ENCODE measurements at places on chromosomes 7 and 10.
A peak's percentile ranks its signal among the peaks of the same experiment; 100 is the strongest.

DNA sequence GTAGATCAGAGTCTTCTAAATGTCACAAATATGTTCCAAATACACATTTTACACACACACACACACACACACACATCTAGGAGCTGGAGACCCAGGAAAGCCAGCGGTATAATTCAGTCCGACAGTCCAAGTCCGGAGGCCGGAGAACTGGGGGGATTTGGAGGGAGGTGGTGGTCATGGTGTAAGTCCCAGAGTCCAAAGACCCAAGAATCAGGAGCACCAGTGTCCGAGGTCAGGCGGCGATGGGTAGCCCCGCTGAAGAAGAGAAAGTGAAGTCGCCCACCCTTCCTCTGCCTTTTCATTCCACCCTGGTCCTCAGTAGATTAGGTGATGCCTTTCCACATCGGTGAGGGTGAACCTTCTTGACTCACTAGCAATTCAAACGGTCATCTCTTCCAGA, 154.8 kb downstream of the CAMK1D start:
- no peak for DNase-seq

DNA sequence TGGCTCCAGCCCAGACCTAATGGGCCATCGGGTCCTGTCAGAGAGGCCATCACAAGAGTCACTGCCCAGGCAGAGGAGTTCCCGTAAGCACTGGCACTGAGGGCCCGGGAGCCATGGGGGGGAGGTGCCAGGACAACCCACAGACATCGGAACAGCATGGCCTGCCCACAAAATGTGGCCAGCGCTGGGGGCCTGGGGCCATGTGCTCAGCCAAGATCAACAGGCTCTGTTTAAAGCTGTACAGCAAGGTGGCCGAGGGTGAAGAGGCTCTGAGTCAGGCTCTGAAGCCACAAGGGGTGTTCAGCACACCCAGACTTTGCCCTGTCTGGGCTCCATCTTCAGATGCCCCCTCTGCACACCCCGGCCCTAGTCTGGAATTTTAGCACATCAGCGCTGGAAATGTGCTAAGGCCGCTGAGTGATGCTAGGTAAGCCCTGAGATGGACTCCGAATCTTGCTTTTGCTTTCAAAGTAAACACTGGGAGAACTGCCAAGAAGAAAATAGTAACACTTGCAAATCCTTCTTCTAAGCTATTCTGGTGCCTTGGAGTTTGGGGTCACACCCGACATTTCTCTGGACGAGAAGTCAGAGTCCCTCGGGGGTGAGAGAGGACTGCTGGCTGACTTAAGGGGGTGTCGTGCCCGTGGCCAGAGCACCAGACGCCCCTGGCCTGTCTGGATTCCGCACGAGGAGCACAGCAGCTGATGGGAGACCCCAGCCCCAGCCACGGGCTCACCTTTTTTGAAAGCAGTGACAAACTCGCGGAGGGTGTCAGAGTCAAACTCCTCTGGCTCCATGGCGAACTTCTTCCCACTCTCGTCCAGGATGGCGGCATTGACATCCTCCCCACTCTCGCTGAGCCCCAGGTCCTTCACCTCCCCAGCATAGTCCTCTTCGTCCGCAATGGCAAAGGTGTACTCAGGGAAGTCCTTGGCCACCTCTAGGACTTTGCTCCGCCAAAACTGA, 23.6 kb downstream of the PDIA4 start:
- DNase-seq: no peak

GRCh38 chr10:118950997-118951637, 78.4 kb upstream of the NANOS1 start:
- no peak for DNase-seq

GRCh38 chr10:70584909-70585544, 17.5 kb downstream of the PRF1 start:
- DNase-seq: peak; percentile 70

DNA sequence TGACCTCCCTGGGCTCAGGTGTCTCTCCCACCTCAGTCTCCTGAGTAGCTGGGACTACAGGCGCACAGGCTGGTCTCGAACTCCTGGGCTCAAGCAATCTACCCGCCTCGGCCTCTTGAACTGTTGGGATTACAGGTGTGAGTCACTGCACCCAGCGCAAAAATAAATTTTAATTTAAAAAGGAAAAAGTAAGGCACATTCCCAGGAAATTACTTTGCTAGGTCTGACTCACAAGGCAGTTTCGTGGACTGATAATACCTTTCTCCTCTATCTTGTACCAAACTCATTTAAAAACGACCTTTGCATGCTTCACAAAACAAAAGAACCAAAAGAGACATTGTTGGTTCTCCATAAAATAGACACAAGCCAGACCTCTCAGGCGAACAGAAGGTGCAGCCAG, 29.7 kb downstream of the PARP12 start:
- DNase-seq: no peak

GRCh38 chr10:71323407-71323806, 4.3 kb downstream of the SLC29A3 start:
- no peak for DNase-seq

GRCh38 chr7:140646931-140647647, 6.5 kb upstream of the DENND2A start:
- DNase-seq: no peak

- no peak for DNase-seq
Measured at GRCh38 chr10:4062072-4062471, 277.1 kb upstream of the KLF6 start.

- DNase-seq: peak; percentile 64
Measured at GRCh38 chr10:11245510-11245909, 227.8 kb downstream of the CELF2 start.

DNA sequence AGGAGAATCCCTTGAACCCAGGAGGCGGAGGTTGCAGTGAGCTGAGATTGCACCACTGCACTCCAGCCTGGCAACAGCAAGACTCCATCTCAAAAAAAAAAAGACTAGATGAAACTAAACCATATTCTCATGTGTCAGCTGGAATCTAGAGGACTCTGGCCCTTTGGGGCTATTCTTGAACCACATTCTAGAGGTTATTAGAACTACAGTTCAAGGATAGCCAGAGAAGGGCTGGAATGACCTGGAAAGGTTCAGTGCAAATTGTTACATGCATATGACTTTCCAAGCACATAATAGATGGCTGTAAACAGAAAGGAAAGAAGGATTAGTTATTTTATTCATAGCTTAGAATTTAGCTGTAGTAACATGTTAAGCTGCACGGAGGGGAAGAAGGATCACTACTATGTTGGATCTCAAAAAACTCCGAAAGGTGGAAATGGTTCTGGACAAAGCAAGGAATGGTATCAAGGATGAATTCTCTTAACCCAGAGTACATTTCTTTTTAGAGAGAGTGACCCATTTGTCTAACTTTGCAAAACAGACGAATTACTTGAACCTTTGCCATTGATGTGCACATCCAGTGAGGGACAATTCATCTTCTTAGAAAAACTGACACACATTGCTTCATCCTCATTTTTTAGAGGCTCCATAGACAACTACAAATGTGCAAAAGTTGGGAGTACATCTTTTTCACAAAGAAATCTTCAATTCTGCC, 124.0 kb upstream of the SAMD8 start:
- no peak for DNase-seq

DNA sequence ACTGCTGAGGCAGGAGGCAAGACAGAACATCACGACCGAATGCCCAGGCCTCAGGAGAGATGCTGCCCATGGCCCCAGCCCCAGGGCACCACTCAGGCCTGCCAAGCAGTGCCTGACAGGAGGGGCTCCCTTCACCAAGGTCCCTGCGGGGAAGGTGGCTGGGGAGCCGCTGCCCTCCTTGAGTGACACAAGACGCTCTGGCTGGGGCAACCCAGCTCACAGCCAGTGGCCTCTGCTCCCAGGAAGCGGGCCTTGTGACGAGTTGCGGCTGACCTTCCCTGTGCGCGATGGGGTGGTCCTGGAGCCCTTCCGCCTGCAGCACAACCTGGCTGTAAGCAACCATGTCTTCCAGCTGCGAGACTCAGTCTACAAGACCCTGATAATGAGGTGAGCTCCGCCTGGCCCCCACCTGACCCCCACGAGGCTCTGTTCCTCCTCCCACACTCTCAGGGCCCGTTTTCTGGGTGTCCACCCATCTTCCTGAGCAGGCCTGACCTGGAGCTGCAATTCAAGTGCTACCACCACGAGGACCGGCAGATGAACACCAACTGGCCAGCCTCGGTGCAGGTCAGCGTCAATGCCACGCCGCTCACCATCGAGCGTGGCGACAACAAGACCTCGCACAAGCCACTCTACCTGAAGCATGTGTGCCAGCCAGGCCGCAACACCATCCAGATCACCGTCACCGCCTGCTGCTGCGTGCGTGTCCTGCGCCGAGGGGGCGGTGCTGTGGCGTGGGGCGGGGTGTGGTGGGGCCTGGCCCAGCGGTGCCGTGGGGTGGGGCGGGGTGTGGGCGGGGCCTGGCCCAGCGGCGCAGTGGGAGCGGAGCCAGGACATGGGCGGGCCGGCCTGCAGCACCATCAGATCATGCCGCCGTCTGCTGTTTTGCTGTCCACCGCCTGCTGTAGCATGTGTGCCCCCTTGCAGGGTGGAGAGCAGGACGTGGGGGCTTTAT, 12.8 kb downstream of the ZMIZ2 start:
- DNase-seq: no peak

- no peak for DNase-seq
Measured at GRCh38 chr7:17118412-17118811, 180.0 kb upstream of the AHR start.

DNA sequence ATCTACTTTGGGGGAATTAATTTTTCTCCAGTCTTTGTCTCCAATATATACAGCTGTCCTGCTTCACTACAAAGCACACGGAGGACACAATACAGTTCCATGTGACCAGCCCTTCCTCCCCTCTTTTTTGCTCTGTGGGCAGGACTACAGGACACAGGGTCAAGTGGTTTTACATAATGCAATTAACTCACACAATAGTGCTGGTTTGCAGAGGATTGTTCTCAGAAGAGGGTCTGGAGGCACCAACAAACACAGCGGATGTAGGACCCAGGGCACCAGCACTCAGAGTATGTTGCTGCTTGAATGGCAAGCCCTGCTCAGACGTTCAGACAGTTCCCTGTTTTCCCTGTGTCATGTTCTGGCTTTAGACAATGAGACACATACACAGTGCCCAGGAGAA, 52.0 kb upstream of the NPTX2 start:
- no peak for DNase-seq
